ENCODE measurements at places on chromosomes 7 and 10.

DNA sequence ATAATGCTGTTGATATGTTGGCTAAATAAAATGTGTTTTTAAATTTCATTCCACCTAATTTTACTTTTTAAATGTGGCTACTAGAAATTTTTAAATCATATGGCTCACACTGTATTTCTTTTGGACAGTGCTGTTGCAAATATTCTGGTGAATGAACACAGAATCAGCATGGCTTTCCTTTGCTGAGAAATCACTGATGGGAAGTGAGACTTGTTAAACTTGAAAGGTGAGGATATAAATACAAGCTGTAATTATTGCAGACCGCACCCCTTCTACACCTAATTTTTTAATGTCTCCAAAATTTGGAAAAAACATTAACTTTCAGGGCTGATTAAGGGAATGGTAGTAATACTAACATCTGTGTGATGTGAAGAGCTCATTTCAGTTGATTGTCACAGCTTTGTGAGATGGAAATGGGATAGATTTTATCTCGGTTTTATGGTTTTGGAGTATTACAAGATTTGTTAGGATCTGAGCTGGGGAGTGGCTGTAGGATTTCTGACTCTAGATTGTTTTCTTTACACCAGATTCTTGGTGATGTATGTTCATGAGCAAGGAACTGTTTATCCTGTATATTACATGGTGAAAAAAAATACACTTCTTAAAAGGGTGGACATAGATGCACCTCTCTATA lies 1.3 kb downstream of the MIOS start:
- DNase-seq: no peak

GRCh38 chr7:157565201-157565626 lies 228.4 kb downstream of the DNAJB6 start:
- no peak for DNase-seq

DNA sequence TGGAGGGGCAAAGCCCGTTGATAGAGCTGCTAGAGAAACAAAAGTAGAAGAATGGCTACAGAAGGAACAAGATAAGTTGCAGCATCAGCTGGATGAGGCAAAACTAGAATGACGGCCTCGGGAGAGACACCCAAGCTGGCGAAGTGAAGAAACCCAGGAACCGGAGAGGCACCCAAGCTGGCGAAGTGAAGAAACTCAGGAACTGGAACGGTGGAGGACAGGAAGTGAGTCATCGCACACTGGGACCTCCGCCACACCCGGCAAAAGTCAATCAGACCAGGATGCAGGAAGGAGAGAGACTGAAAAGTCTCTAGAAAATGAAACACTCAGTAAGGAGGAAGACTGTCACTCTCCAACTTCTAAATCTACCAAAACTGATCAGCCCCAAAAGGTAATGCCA lies 133.0 kb upstream of the NEBL start:
- no peak for DNase-seq

- DNase-seq: no peak
Observed at GRCh38 chr10:126391192-126391885, 3.1 kb upstream of the ADAM12 start.

- no peak for DNase-seq
Observed at GRCh38 chr10:60086862-60087261, 180.5 kb upstream of the CCDC6 start.

DNA sequence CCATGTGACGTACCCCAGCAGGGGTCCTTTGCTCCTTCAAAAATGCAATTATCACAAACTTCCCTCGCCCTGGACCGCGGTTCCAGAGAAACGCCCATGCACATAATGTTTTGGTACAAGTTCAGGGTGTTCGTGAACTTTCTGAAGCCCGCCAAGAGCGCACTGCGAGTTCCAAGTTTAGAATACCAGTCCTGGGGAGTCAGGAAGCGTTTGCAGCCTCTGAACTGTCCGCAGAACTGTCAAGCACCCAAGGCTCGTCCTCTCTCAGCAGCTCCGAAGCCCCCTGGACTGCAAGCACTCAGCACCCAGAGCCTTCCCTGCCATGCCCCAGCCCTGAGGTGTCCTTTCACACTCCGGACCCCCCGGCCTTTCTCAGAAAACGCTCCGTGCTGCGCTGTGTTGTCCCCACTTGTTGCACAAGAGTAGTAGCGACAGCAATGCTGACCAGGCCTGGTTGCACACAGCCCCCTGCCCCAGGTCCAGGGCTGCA lies 30.3 kb downstream of the CALML3 start:
- no peak for DNase-seq

DNA sequence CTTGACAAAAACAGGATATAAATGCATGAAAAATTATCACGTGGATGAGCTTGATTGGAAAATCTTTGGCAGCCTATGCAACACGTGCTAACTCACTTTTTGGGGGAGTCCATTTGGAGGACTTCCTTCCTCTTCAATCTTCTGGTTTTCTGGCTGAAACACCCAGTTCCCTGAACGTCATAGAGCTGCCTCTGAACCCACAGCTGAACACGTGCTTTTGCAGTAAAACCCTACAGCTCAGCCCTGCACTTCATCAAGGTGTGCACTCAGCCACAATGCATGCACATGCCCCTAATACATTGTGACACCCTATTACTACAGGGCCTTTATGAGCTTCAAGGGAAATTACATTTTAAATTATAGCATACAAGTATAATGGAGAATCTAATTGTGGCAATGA lies 808.7 kb upstream of the AUTS2 start:
- no peak for DNase-seq

- no peak for DNase-seq
Observed at GRCh38 chr10:82942286-82943099, 1067.5 kb downstream of the NRG3 start.

GRCh38 chr7:30313793-30314192 lies 29.4 kb downstream of the ZNRF2 start:
- DNase-seq: no peak

DNA sequence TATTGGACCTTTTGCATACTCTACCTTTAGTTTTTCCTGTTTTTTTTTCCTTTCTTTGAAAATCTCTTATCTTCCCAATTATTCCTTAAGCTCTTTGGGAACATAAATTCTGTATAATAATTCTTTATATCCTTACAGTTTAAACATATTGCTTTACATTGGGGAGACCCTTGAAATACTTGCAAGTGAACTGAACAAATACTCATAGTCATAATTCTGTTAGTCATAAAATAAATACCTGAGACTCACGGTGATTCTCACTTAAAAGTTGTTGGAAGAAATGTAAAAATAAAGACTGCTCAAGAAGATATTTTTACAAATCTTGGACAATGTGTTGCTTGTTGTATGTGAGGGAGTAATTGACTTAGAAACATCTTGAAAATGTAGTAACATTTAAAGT lies 515.2 kb upstream of the POT1 start:
- no peak for DNase-seq

DNA sequence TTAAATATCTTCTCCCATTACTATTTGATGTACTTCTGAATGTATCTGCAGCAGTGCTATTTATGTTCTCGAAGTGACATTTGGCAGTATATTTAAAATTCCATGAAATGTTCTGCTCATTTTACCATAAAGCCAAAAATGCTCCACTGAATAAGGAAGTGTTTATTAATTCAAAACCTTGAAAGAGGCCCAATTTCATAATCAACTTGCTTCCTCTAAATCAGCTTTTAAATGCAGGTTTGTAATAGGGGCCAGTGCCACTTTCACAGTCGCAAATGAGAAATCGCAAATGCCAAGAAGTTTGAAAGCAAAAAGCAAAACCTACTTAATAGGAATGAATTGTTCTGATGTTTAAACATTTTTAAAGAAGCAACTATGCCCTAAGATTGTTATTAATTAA lies 11.4 kb downstream of the NHLRC2 start:
- no peak for DNase-seq

DNA sequence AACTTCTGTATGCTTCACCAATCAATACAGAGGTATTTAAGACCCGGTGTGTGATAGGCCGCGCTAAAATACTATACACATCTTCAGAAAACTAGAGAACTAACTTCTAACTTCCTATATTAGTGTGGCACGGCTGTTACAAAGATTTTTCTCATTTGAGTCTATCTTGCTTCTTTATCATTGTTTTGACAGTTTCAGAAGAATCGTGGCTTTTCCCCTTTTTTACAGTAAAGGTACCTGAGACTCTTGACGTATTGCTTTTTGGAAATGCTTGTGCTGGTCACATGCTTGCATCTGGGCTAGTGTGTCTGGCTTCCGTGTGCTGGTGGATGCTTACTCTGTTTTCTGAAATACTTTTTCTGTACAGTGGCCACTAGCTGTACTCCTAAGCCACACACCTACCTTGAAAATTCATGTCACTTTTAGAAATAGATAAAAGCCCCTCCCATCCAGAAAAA lies 12.7 kb downstream of the IKZF1 start:
- peak; percentile 53 for DNase-seq

- DNase-seq: no peak
Observed at GRCh38 chr7:27103489-27104226, 1.2 kb upstream of the HOXA2 start.

GRCh38 chr10:72792288-72792687 lies 100.3 kb downstream of the MCU start:
- DNase-seq: no peak

DNA sequence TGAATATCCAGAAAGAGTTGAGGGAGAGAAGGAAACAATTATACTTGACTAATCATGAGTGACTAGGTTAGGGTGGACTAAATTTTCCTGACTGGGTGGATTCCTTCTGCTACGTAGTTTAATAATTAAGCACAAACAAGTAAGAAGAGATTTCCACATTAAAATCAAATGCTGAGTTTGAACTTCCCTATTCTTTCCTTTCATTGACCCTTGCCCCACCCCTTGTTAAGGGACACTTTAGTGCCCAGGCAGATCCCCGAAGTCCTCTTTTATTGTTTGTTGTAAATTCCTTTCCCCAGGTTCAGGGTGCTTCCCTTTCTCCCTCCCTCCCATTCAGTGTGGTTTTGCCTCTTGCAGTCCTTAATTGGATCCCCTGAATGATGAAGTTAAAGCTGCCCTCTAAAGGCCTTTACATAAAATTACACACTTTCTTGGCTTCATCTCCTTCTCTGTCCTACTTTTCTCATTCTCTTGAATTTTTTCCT lies 8.8 kb upstream of the SPAM1 start:
- no peak for DNase-seq

GRCh38 chr10:76998451-76998850 lies 639.2 kb downstream of the KCNMA1 start:
- no peak for DNase-seq

DNA sequence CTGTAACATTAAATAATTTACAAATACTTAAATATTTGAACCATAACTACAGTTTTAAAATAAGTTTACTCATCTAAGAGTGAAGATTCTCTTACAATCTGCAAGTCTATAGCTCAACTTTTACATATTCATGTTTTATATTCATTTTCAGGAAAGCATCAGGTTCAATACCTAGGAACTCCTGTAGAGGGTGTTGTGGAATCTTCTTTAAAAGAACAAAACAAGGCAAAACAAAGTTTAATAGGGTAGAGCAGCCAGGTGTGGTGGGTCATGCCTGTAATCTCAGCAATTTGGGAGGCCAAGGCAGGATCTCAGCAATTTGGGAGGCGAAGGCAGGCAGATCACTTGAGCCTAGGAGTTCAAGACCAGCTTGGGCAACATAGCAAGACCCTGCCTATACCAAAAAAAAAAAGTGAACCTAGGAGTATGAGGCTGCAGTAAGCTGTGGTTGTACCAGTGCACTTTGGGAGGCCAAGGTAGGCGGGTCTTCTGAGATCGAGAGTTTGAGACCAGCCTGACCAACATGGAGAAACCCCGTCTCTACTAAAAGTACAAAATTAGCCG lies 45.1 kb downstream of the ST8SIA6 start:
- DNase-seq: no peak

- DNase-seq: peak; percentile 50
Observed at GRCh38 chr10:32459051-32459698, 13.2 kb downstream of the CCDC7 start.

- no peak for DNase-seq
Observed at GRCh38 chr7:38311329-38311937, 38.0 kb upstream of the TARP start.

DNA sequence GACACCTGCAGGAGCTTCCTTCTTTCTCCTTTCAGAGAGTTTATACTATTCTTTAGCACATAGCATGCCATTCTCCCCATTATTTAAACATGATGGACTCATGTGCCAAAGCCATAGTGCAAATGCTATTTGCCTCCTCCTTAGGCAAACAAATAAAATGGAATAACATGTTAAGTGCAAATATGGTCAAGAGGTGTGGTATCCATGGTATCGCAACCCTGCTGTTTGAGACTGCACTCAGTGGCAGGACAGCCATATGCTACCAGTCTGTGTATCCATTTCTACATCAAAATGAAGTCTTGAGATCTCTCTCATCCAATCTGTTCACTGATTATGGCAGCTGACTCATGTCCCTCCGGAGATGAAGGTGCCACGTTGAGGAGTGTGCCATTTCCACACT lies 22.8 kb downstream of the HEPACAM2 start:
- no peak for DNase-seq

DNA sequence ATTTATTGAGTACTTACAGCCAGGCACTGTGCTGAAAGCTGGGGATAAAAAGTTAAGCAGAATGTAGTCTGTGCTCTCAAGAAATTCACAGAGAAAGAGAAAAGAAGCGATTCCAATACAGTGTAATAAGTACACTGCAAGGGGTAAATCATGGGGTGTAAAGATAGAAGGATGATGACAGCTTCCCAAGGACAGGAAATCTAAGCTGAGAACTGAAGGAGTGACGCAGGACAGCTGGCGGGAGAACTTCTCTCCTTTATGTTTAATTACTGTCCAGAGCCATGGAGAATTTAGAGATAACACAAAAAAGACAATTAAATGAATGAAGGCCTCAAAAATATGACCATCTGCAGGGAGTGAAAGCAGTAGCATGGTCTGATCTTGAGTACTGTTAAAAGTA lies 34.8 kb downstream of the C7orf33 start:
- no peak for DNase-seq

- no peak for DNase-seq
Observed at GRCh38 chr10:25294032-25294926, 119.5 kb downstream of the GPR158 start.

DNA sequence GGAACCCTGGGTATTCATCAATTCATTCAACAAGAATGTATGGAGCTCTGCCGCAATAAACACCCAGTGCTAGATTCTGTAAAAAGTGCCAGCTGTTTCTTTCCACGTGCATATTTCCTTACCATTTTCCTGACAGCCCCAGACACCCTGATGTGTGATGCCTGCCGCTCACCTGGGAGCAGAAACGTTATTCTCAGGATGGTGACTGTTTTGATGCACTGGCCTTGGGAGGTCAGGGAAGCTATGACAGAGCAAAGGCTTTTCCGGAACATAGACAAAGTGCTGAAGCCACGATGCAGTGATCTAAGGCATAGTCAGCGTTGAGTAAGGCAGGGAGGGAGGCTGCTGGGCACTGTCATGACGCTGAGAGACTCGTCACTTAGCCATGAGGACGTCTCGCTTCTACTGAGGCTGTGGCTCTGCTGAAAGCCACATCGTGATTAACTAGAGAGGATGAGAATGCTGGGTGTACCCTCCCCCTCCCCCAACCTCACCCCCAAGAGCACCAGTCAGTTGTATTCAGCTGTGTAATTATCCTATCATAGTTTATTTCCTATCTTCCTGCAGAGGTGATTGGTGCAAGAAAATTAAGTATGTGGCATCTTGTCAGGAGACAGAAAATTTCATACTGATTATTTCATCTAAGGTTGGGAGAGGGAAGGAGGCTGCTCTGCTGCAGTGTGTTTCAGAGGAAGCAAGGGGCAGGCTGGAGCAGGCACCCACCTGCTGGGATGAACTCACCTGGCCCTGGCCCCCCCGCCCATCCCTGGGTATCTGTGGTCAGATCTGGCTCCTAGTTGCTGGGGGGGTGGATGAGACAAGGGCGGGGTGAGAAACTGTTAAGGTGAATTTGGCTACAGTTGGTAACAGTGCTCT lies 48.8 kb upstream of the SMNDC1 start:
- peak; percentile 37 for DNase-seq

Measured in activated T-helper 1 cell treated with anti-CD3 and anti-CD28 coated beads, Interleukin-12 subunit alpha, Interleukin-12 subunit beta, Interleukin-2, Interleukin-4 antibody, amounts not matched to agents 30 ng/mL and 10 ng/mL and 1 ng/mL, durations not matched to agents 14 hours and 24 hours and 36 hours (primary cell).